ENCODE measurements at places on chromosomes 6 and 20.

DNA sequence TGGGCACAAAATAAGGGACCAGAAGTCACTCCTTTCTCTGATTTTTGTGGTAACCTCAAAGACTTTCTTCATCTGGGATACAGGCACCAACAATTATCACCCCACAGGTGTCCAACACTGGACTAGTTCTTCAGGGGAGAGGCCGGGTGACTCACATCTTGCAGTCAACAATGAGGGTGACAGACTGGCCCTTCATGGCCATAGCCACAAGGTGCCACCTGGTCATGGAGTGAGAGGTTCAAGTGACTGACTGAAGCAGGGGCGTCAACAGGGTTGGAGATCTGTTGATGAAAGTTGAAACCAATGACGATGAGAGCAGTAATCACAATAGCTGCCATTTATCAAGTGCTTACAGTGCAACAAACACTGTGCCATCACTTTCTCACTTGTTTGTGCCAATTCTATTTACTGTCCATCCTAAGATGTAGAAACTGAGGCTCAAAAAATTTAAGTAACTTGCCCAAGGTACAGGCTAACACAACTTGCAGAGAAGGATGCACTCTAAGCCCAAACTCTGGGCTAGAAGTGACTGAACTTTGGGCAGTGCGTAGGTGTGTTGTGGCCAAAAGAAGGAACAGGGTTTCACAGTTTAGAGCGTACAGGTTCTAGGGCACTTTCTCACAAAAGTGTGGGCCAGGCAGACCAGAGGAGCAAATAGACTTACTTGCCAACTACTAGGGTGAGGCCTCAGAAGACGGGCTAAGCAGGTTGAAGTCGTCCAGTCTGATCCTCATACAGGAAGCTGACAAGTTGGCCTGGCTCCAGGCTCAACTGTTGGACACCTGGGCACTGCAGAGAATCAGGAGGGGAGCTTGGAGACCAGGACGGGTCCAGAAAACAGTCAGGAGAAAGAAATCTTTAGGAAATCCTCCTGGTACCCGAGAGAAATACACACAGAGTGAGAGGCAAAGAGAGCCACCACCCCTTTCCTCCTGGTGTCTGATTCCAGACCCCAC is 30.4 kb downstream of the HLA-DPB1 start:
- no peak for DNase-seq

DNA sequence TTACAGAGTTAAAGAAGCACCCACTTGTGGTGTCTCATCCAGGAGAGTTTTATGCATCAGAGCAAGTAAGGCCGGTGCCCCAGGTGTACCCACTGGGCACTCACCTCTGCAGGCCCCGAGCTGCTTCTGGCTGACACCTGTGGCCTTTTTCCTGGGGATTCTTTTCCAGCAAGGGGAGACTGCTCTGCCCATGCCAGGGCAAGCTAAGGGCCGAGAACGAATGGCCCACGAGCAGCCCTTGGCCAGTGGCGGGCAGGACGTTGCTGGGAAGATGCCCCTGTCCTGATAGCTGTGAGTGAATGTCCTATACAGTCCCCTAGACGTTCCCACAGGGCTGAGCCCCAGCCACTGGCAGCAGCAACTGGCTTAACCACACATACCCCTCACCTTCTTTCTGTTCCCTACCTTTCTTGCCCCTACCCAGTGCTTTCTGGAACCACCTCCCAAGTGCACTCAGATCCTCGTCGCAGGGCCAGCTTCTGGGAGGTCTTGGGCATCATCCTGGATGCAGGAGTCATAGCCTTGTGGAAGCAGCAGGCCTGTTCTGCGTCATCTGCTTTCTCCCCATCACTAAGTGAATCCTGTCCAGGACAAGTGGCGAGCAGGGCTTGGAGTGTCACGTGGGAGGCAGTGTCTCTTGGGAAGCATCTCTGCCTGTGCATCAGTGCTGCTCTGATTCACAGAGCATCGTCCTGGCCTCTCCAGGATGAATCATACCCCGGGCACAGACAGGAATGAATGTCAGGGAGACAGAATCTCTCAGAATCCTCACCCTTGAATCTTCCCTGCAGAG is 32.5 kb downstream of the SYNDIG1 start:
- DNase-seq: peak; percentile 22

DNA sequence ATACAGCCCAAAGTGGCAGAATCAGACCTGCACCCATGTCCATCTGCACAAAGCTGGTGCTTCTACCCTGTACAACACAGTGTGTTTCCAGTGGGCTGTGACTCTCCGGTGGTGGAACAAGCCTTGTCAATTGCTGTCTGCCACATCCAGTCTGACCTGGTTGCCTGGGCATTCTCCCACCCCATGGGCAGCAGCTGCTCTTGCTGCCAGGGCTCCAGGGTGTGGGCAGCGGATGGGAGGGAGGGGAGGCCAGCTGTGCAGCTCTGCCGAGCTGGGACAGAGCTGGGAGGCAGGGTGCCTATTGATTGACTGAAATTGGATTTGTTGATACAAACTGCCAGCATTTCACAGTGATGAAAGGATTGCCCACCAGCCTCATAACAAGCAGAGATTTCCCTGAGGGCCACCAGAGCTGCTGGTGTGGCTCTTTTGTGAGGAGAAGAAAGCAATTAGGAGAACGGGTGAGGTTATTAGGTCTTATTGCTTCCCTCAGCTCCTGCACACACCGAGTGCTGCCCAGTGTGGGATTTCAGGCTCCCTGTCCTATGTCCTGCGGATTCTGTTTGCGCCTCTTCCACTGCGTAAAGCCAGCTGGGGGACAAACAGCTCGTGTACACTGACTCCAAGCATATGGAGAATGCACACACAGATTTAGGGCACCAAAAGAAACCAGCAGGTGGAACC is 150.8 kb downstream of the NRN1 start:
- no peak for DNase-seq

- no peak for DNase-seq
Measured at GRCh38 chr6:168343239-168344150, 23.9 kb upstream of the DACT2 start.

- no peak for DNase-seq
Measured at GRCh38 chr6:97097068-97098047, 172.8 kb downstream of the KLHL32 start.

DNA sequence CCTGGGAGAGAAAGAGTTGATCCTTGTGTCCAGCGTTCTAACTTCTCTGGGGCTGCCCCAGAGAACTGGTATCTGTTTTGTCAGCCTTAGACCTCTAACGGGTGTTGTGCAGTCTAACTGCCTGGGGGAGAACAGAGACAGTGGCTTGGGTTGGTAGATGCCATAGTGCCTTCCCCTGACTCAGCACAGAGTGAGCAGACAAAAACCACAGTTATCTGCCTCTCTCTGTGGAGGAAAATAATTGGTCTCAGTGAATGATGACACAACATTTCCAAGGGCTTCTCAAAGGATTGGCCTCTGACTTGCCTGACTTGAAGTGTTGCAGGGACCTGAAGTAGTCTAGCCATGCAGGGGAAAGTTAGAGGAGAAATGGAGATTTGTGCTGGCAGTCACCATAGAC is 226.2 kb upstream of the MAN1A1 start:
- DNase-seq: peak; percentile 94

- DNase-seq: no peak
Measured at GRCh38 chr6:111686249-111686931, 80.7 kb upstream of the TRAF3IP2 start.

GRCh38 chr6:35727935-35728682 is 8.7 kb upstream of the ARMC12 start:
- DNase-seq: peak; percentile 98

DNA sequence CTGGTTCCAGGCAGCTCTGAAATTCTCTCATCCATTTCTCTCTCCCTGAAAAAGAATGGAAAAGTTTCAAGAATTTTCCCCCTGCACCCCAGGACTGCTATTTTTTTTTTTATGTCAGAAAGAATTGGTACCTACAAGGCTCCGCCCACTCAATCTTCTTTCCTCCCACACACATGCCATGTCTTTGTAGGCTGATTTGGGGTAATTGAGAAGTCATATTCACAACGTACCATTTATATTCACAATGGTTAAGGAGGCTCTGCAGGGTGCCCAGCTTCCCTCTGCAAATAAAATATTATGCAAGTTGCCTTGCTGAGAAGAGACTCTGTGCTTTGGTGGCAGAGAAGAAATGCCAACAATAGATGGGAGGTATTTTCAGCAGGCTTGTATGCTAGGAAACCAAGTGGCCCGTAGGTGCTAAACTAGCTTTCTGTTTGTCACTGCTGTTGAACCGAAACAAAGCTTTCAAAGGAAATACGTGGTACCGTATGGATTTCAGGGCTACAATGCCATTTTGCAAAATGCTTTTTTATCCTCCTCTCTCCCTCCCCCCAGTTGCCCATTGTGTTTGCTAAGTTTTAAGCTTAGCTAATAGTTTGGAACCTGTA is 150.0 kb downstream of the PHACTR1 start:
- DNase-seq: no peak

- no peak for DNase-seq
Measured at GRCh38 chr6:68951270-68951669, 316.2 kb downstream of the ADGRB3 start.

- no peak for DNase-seq
Measured at GRCh38 chr20:64021124-64021975, 14.6 kb upstream of the C20orf204 start.

DNA sequence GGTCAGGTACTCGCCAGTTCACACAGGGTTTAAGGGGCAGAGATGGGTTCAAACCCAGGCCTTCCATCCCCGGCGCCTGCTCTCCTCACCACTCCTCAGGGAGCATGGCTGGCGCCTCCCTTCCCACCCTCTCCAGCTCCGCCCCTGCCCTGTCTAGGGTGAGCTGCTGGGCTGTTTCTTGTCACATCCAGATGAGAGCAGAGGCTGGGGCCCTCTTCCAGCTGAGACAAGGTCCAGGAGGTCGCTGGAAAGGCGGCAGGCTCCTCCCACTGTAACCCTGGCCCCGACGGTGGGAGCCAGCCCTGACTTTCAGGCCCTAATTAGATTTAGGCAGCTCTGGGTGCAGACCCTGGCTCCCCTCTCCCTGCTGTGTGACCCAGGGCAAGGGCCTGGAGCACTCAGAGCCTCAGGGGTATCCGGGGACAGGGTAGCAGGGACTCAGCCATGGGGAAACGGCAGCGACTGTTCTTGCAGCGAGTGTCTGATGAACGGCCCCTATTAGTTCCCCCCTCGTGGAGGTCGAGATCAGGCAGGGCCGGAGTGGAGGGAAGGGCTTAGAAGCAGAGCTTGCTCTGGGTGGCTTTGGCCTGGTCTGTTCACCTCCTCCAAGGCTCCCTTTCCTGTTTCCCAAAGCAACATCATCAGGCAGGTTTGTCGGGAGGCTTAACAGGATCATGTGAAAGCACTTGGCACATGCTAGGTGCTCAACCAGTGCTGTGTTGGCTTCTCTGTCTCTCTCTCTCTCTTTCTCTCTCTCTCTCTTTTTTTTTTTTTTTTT is 33.4 kb downstream of the SNAI1 start:
- DNase-seq: no peak

DNA sequence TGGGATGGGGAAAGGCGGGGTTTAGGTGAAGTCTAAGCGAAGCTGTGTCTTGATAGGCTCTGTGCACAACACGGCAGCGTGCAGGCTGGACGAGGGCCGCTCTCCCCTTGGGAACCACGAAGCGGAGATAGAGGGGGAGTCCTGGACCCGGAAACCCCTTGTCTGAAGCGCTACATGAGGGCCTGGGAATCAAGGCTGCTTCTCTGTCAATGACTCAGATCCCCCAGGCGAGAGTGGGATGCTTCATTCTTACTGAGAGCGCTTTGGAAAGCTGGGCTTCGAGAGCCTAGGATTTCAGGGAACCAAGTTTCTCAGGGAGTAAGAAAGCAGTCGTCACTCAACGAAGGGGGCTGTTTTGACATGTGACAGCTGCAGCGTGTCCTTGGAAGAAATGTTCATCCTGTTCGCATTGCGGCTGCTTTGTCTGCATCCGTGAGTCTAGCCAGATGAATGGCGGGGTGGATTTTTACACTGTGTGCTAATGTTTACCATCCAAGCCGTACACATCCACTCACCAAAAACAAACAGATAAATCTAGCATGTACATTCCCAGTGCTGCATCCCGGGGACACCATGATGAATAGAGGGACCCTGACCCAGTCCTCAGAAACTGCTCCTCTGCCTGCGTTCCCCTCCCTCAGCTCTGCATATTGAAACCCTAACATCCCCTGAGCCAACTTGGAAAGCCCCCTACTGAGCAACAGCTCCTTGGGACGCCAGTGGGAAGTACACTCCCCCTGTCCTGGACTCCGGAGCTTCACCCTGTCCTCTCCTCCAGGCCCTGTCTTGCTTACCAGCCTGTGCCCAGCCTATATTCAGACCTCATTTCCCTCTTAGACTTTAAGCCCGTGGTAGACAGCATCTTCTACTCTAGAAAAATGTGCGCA is 24.5 kb upstream of the RTF2 start:
- DNase-seq: no peak

GRCh38 chr6:53240761-53241160 is 92.1 kb upstream of the GCM1 start:
- no peak for DNase-seq

- peak; percentile 29 for DNase-seq
Measured at GRCh38 chr6:130233330-130233729, 10.6 kb upstream of the SAMD3 start.

- no peak for DNase-seq
Measured at GRCh38 chr20:25252686-25253421, 5.0 kb downstream of the PYGB start.

- DNase-seq: peak; percentile 100
Measured at GRCh38 chr6:89035252-89036101, 45.1 kb upstream of the PNRC1 start.

GRCh38 chr20:64099086-64099786 is 8.1 kb downstream of the NPBWR2 start:
- no peak for DNase-seq

DNA sequence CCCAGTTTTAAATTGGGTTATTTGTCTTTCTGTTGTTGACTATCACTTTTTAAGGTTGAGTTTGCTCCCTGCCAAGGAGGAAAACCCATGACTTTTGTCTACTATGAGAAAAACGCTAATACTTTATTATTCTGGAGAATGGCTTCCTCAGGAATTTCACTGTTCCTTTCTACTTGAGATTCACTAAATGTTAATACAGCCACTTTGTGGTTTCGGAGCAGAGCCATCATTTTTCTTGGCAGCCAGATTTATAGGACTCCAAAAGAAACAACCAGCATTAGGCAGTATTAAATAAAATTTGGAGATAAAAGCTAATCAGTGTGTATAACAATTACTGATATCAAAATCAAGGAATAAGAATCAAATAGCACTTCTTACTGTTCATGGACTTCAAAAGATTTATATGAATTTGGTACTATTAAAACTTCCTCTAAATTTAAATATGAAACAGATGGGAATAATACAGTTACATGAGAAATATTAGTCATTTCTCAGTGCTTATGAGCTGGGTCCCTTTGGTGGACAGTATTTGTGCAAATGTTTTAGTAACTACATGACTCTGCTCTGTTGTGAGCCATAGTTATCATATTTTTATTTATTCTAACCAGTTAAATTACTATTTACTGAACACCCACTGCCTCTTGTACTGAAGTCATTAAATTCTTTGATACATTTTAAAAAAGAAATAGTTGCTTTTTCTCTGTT is 64.1 kb upstream of the FBXO30 start:
- no peak for DNase-seq

- DNase-seq: no peak
Measured at GRCh38 chr6:5930143-5930770, 76.5 kb downstream of the NRN1 start.

DNA sequence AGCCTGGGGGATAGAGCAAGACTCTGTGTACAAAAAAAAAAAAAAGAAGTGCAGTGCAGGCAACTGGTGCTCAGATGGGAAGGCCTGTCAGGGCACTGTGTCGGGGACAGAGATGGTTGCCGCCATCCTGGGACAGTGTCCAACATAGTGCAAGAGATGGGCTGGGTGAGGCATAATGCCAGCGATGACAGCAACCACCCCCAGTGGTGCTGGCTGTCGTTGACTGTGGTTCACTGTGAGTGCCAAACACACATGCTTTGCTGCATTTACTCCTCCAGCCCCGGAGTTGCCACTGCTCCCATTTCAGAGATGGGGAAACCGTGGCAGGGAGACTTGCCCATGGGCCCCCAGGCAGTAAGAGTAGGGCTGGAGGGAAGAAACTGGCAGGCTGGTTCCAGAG is 5.2 kb upstream of the C20orf203 start:
- no peak for DNase-seq
